ENCODE measurements at places on chromosomes 7 and 10. TPM values are rescaled to one million over a fixed set of nuclear protein-coding genes. Genes with fewer than 3 reads are reported as not detected.

GRCh38 chr10:93591065-93591808, 9.8 kb downstream of the RBP4 start:
- H3K27ac ChIP-seq, result no peak overlapping the region
- no peaks in the 10 kb centered on the region for H3K36me3 ChIP-seq
- DNase-seq, result no peak

DNA sequence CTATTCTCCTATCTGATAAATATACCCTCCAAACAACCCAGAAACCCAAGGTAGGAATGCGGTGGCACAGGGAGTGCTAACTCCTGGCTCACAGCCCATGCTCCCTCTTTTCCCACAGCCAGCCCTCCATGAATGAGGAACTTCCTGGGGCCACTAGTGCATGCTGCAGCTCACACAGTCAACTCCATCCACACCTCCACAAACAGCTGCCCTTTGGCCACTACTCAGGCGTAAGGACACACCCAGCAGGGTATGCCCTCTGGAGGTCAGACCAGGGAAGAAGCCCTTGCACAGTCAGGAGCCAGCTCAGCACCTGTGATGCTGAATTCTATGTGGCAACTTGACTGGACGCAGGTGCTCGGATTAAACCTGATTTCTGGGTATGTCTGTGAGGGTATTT, 85.2 kb upstream of the PIK3CG start:
- H3K27me3 ChIP-seq, result no peaks in the 10 kb centered on the region
- no peak for DNase-seq
- peaks cover 4% of the 10 kb centered on the region for H3K36me3 ChIP-seq
- H3K4me3 ChIP-seq, result no peak overlapping the region
- H3K27ac ChIP-seq, result no peak overlapping the region

DNA sequence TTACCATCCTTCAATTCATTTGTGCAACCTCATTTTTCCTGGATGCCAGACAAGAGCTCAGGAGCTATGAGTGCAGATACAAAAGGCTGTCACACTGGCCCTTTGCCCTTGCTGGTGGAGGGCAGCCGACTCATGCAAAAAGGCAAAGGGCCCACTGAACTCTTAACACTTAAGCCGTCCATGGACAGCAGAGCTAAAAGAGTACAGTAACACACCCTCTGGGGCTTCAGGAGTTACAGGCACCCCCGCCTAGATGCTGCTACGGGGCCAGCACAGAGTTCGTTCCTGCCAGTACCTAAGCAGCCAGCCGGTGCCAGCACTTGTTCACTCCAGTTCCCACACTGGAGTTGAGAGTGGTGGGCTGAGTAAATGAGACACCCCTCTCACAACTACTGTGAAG, 69.9 kb upstream of the MRLN start:
- H3K27ac ChIP-seq, result no peak overlapping the region
- no peaks in the 10 kb centered on the region for H3K27me3 ChIP-seq
- H3K4me3 ChIP-seq, result no peak overlapping the region
- H3K4me1 ChIP-seq, result peaks cover 36% of the 10 kb centered on the region
- peaks cover 61% of the 10 kb centered on the region for H3K36me3 ChIP-seq

GRCh38 chr7:127393368-127394058, 1.0 kb upstream of the ZNF800 start:
- no peak for DNase-seq
- peaks cover 52% of the 10 kb centered on the region for H3K4me1 ChIP-seq
- H3K4me3 ChIP-seq, result peak overlapping the region; percentile 80

DNA sequence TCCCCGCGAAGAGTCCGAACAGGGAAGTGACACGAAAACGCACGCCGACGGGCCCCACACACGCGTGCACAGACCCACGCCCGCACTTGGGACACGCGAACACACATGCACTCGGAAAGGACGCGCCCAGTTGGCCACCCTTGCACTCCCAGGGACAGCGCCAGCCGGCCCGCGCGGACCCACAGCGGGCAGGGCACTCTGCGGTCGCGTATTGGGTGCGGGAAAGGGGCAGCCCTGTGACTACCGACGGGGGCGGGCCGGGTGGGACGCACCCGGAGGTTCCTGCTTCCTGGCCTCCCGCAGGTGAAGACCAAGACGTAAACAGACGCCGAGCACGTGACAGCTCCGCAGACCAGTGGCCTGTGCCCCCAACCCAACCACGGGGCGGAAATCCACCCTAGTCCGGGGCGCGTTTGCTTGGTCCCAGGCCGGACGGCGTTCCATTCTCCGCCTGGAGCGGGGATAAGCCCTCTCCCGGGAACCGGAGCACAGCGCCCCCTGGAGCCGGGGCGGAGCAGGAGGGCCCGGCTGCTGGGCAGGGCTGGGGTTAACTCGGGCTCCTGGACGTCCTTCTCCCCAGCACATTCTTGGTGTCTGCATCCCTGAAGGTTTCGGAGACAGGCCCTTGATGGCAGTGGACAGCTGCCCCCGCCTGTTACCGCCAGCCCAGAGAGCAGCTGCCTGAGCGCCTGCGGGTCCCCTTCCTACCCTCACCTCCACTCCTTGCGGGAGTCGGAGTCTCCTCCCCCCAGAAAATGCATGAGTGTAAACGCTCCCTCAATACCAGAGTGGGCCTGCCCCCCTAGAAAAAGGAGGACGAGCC, 2.0 kb upstream of the LZTS2 start:
- peak; percentile 68 for DNase-seq
- H3K4me1 ChIP-seq, result peaks cover 18% of the 10 kb centered on the region
- peak overlapping the region; percentile 89 for H3K27ac ChIP-seq
- peaks cover 3% of the 10 kb centered on the region for H3K27me3 ChIP-seq

DNA sequence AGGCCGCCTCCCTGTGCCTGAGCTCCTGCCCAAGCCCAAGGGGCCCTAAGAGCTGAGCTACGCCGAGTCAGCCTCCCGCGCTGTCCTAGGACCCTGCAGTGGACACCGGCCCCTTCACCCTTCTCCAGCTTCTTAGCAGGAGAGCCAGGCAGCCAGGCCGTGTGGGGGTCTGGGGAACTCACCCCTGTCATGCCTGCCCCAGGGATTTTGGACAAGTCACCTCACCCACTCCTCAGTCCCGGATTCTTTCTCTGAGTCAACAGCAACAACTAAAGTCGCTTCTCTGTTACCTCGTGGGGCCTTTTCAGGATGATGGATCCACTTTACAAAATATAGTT, 79.3 kb downstream of the MKI67 start:
- no peaks in the 10 kb centered on the region for H3K27me3 ChIP-seq
- H3K27ac ChIP-seq, result peak overlapping the region; percentile 88
- DNase-seq, result no peak
- H3K4me3 ChIP-seq, result peak overlapping the region; percentile 82
- peaks cover 28% of the 10 kb centered on the region for H3K36me3 ChIP-seq

DNA sequence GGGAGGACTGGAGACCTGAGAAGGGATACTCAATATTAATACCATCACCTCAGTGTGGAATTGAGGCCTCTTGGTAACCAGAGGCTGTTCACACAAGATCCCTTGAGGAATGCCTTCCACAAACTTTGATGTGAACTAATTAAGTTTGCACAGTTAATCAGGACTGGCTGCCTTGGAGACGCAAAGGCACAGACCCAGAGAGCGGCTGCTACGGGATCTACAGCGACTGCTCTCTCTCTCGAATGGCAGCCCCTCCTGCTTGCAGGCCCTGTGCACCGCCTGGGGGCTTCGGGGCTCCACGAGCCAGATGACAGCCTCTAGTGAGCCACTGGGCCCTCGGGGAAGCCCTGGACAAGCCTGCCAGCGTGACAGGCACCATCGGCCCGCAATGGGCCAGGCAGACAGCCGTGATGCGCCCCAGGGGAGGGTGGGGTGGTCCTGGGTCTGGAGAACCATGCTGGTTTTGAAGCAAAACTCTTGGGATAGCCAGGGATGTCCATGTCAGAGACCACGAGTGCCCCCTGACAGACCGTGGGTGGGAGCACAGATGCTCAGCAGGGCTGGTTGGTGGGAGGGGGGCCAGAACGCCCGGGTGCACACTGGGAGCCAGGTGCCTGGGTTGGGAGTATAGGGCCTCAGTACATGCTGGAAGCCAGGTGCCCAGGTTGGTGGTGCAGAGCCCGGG, 195.6 kb downstream of the ELFN1 start:
- H3K27ac ChIP-seq, result no peak overlapping the region
- H3K27me3 ChIP-seq, result no peaks in the 10 kb centered on the region
- no peaks in the 10 kb centered on the region for H3K4me1 ChIP-seq
- DNase-seq, result no peak
- no peak overlapping the region for H3K4me3 ChIP-seq

PON3 gene
- total RNA-seq, result 0.14 TPM

DNA sequence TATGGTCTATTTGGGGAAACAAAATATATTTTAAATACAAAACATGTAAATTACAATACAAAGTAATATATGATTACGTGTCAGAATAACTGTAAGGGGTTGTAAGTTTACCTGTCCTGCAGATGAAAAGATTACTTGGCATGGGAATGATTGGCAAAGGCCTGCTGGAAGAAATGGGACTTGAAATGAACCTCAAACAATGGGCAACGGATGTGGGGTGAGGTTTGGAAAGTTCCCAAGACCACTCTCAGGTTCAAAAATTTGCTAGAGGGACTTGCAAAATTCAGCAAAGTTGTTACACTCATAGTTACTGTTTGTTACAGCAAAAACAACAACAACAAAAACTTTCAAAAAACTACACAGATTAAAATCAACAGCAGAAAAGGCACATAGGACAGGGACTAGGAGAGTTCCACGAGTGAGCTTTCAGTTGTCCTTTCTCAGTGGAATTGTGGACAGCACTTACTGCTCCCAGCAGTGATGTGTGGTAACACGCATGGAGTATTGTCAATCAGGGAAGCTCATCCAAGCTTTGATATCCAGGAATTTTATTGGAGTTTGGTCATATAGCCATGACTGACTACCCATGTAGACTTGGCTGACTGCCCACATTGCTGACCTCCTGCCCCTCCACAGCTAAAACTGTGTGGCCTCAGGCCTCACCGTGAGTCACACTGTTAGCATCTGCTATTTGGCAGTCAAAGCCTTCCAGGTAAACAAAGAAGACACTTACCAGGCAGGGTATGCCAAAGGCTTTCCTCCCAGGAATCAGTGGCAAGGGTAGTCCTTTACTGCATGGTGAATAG, 43.8 kb downstream of the EXOC6 start:
- no peak overlapping the region for H3K27ac ChIP-seq
- no peak overlapping the region for H3K4me3 ChIP-seq
- no peaks in the 10 kb centered on the region for H3K36me3 ChIP-seq
- no peak for DNase-seq
- no peaks in the 10 kb centered on the region for H3K4me1 ChIP-seq
- H3K27me3 ChIP-seq, result no peaks in the 10 kb centered on the region

CARD11 gene
- 74.1 TPM for total RNA-seq

LRRC18 gene
- not detected for total RNA-seq

GRCh38 chr7:128347647-128348097, 4.0 kb upstream of the RBM28 start:
- no peak overlapping the region for H3K4me3 ChIP-seq
- H3K4me1 ChIP-seq, result peaks cover 7% of the 10 kb centered on the region

DNA sequence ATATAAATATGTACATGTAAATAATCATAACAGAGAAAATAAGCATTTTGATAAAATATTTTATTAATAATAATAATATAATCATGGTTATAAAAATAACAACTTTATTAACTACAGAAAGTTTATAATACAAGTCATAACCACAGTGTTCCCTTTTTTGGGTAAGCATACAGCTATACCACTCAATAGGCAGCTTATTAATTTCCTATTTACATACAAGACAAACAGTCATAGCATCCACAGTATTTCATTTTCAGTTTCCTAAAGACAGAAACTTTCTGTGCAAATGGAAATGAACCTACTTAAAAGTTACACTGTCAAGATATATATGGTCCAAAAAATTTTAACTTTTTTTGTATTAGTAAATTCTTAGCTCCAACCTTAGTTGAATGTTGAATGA, 70.9 kb downstream of the HGF start:
- no peaks in the 10 kb centered on the region for H3K36me3 ChIP-seq
- H3K4me1 ChIP-seq, result no peaks in the 10 kb centered on the region
- no peak for DNase-seq
- H3K4me3 ChIP-seq, result no peak overlapping the region
- no peaks in the 10 kb centered on the region for H3K27me3 ChIP-seq

EVX1 gene
- total RNA-seq, result not detected
